Activated T-cell treated with anti-CD3 and anti-CD28 coated beads for 48 hours (primary cell): ENCODE measurements at places on chromosomes 12 and 14.

GRCh38 chr12:88202500-88202899, 60.4 kb downstream of the TMTC3 start:
- DNase-seq, result no peak

GRCh38 chr14:51236314-51236713, 3.7 kb upstream of the TMX1 start:
- DNase-seq, result no peak

GRCh38 chr14:27372771-27373170, 774.9 kb upstream of the NOVA1 start:
- DNase-seq, result no peak

- DNase-seq, result no peak
Observed at GRCh38 chr12:92442782-92443181, 260.0 kb upstream of the PLEKHG7 start.

- DNase-seq, result no peak
Observed at GRCh38 chr14:60206837-60207533, 41.8 kb upstream of the DHRS7 start.

DNA sequence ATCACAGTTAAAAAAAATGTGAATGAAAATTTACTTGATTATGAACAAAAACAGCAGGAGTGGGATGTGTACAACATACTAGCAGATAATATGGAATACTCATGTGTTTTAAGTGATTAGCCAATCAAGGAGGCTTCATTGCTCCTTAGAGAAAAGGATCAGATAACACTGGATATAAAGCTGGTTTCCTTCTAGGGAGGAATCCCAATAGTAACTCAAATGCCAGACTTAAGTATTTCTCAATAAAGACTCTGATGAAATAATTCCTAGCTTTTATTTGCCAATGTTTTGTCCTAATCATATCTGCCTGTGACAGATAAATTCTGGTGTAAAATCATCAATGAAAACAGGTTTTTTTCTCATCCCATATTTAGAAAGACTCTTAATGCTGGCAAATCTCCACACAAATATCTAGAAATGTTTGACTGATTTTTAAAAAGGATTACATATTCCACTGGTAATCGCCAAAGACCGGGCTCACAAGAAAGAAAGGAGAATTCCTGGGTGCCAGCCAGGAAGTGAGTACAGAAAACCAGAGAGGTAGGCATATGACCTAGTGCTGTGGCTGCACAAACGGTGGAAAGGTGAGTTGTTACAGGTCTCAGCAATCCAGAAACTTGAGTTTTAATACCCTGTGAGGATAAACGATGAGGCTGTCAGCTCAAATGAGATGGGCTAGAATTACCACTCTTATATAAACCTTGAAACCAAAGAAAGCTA, 108.6 kb upstream of the TTC7B start:
- no peak for DNase-seq

GRCh38 chr12:100265732-100266584, 921 bp downstream of the DEPDC4 start:
- no peak for DNase-seq

DNA sequence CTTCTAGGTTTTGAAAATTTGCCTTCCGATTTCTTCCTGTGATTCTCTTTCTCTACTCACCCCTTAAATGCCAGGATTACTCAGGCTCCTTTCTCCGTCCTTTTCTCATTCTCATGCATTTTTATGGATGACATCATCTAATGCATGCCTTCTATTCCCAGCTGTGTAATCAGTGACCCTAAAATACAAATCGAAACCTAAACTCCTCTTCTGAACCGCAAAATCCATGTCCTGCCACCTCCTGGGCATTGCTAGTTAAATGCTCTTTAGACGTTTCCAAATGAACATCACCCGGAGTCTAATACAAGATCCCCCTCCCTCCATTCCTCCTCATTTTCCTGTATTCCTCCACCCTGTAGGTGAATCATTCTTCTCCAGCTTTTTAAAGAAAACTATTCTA, 1703.1 kb upstream of the FLRT2 start:
- no peak for DNase-seq

- DNase-seq, result no peak
Observed at GRCh38 chr12:112887550-112887949, 19.2 kb upstream of the OAS1 start.

DNA sequence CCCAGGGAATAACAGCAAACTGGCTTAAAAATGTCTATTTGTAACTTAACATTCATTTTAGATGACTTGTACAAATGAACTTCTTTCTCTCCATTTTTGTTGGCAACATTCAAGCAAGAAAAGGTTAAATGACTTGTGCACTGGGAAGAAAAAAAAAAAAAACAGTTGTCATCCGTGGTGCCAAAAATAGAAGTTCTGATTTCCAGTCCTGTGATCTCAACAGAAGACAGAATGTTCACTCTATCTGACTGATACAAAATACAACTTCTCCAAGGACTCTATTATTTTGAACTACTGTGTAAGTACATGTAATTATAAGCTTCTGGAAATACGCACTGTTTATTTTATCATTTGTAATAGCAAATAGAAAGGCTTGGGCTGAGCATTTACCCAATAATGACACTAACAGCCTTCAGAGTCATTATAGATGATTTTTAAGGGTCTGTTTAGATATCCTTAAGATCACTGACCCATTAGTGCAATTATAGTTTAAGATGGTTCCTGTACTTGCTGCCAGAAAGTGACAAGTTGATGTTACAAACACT, 59.9 kb downstream of the LIN7A start:
- no peak for DNase-seq

GRCh38 chr14:81205639-81206038, 15.1 kb downstream of the GTF2A1 start:
- no peak for DNase-seq

DNA sequence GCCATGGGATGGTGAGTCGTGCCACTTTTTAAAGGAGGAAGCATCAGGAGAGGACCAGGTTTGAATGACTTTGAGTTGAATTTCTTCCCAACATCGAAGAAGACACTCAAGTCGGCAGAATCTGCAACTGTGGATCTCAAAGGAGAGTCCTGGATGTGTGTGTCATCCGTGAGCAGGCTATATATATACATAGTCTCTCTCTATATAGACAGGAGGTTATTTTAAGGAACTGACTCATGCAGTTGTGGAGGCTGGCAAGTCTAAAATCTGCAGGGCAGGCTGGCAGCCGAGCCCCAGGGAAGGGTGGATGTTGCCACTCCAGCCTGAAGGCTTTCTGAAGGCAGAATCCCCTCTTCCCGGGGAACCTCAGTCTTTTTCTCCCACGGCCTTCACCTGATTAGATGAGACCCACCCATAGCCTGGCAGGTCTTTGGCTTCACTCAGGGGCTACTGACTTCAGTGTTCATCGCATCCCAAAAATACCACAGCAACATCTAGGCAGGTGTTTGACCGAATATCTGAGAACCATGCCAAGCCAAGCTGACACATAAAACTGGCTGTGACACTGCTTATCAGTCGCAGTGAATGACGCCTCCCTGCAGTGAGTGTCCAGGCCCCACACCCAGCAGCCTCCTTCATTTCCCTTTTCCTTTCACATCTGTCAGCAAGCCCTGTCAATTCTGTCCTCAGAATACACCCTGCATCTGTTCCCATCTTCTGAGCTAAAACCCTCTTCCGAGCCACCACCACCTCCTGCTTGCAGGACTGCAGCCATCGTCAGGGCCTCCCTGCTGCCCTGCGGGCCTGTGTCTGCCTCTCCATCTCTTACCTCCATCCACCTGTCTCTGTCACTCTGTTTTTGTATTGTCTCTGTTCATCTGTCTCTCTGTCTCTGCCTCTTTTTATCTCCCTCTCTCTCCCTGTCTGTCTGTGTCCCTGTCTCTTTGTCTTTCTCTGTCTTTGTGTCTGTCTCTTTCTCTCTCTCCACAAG, 54.0 kb downstream of the ZNF664 start:
- no peak for DNase-seq

GRCh38 chr14:23183479-23183878, at the start of gene SLC7A8:
TSS of gene SLC7A8 (minus strand) at chr14:23183660. CDS start at chr14:23182914, 746 bp downstream.
- peak; percentile 13 for DNase-seq

GRCh38 chr12:19316425-19316824, 122.9 kb upstream of the AEBP2 start:
- no peak for DNase-seq

GRCh38 chr12:60191676-60192359, 596.0 kb downstream of the SLC16A7 start:
- no peak for DNase-seq

GRCh38 chr14:44291366-44291915, 215.6 kb downstream of the FSCB start:
- no peak for DNase-seq

GRCh38 chr14:74417611-74418010, 8.4 kb downstream of the SYNDIG1L start:
- no peak for DNase-seq

DNA sequence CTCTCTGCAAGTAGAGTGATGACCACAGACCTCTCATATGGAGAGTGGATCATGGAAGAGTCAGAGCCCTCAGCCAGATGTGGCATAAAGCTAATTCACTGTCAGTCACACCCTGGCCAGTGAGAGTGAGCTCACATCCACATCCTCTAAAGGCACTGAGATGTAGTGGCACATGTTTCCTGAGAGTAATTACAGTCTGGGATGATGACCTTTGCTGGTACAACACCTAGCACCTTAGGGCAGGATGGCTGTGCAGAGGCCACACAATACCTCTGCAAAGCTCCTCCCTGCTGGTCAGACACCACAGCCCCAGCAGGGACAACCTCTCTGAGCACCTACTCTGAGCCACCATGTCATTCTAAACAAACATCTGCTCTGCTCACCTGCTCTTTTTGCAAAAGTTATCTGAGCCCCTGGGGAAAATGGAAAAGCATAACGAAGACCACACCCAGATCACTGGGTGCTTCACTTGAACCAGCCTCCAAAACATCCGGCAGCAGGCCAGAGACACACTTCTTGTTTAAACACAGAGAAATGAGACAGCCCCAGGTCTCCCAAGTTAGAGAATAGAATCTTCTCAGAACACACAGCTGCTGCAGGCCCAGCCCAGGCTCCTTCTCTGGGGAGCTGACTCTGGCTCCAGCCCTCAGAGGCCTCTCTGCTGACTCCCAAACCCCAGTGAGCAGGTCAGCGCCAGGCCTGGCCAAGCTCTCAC, 30.3 kb downstream of the PITPNM2 start:
- DNase-seq, result no peak

- no peak for DNase-seq
Observed at GRCh38 chr14:30159374-30159773, 231.7 kb upstream of the PRKD1 start.

DNA sequence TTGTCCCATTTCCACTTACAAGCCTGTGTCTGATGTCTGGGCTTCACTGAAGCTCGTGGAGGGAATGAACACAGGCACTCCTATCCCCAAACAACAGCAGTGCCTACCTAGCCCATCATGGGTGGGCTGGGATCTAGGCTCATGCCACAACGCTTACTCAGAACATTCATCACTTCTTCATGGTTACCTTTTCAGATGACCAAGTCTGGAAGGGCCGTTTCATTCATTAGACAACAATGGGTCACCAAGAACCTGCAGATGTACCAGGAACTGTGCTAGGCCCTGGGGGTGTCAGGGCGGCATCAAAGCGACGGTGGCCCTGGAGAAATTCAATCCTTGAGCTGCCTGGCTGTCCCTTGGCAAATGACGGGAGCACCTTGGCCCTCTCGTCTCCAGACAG, 64.9 kb upstream of the FZD10 start:
- no peak for DNase-seq

DNA sequence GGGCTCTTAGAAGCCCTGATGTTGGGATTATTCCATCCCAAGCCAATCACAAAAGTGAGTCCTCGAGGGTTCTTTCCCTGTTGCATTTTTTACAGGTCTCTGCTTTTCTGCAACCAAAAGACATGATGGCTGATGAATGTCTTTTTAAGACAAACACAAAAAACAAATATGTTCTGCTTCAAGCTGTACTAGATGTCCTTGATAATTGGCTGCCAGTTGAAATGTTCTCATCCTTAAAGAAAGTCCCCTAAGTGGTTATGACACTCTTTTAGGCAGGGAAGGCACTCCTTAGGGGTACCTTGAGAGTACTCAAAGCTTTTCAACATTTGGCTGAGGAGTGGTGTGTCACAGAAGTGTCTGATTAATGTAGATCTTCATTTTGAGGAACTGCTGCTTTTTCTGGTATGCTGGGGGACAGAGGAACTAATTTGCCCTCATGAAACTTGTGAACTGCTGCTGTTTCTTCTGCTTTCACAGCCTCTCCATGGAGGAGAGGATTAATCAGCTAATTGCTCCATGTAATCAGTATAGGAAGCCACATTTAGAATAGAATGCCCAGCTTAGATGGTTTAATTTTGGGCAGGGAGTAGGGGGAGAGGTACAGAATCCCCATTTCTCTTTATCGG, 22.8 kb upstream of the IGF1 start:
- DNase-seq, result no peak
